NCI-H526 (cell line): ENCODE measurements at places on chromosomes 6 and 20.

DNA sequence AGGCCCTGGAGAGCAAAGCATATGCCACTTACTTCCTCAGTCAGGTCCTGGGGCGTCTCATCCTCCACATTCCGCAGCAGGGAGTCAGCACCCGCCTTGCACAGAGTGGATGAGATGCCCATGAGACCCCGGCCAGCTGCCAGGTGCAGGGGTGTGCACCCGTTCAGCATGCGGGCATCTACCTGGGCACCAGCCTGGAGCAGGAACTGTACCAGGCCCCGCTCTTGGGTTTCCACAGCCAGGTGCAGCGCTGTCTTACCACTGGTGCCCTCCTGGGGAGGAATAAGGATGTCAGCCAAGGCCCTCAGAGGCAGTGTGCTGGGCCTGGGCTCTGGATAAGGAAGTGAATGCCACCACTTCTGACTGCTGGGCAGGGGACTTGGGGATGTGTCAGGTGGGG lies 2.7 kb upstream of the SLC35B2 start:
- DNase-seq = no peak

DNA sequence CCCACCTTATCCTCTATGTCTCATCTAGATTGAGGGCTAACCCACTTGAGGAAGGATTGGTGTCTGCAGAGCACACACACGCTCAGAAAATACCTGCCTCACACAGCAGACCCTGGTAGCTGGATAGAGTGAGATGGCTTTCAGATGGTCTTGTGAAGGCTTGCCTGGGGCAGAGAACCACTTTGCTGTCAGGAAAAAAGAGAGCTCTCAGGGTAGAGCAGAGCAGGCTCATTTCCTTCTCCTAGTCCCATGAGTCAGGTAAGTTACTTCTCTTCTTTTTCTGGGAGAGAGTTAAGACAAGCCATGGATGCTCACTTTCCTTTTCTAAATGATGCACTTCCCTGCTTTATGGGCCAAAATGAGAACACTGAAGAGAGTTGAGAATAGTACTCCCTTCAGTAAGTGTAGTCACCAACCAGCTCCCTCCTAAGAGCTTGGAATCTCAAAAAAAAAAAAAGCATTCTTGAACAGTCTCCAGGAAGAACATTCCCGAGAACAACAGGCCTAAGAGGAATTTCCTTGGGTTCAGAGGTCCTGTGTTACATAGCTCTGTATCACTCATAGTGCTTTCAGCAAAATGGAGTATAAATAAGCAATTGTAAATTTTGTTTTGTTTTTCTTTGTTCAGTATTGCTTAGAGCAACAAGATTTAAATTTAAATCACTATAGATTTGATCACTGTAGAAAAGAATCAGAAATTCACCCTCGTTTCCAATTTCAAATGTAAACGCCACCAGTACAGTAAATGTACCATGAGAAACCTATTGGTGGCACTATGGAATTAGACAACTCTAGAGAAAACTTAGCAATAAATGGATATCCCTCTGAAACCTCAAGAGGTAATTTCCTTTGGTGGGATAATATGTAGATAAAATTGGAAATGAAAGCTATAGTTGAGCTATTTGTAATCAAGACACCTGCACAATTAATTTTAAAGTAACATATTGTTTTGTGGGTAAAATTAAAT lies 530.3 kb downstream of the RFPL4B start:
- no peak for DNase-seq

- DNase-seq = no peak
Measured at GRCh38 chr20:19121463-19121862, 91.0 kb upstream of the SLC24A3 start.

GRCh38 chr20:25090492-25091429 lies 8.8 kb upstream of the VSX1 start:
- DNase-seq = no peak

GRCh38 chr6:116971959-116972358 lies 94.9 kb downstream of the RFX6 start:
- peak; percentile 71 for DNase-seq

- no peak for DNase-seq
Measured at GRCh38 chr20:50175938-50176933, 14.4 kb upstream of the CEBPB start.

DNA sequence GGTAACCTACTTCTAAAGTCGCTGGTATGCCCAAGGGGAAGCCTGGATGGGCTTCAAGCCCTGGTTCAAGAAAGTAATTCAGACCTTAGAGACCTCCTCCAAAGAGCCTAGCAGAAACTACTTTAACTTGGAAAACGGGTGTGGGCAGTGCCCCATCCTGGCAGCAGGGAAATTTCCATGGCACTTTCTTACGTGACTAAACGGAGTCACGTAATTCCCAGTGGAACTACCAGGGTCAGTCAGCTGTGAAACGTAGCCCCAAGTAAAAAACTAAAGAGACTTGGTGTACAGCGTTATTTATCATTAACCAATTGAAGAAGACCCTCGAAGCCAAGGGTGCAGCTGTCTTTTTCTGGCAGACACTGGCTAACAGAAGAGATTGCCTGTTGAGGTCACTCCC lies 114.0 kb downstream of the RCAN2 start:
- no peak for DNase-seq

- DNase-seq = peak; percentile 78
Measured at GRCh38 chr6:155177363-155177961, 86.4 kb upstream of the CLDN20 start.

GRCh38 chr6:39254999-39255535 lies 25.8 kb upstream of the KCNK5 start:
- DNase-seq = no peak

- peak; percentile 61 for DNase-seq
Measured at GRCh38 chr20:32473231-32474008, 111.7 kb downstream of the NOL4L start.

DNA sequence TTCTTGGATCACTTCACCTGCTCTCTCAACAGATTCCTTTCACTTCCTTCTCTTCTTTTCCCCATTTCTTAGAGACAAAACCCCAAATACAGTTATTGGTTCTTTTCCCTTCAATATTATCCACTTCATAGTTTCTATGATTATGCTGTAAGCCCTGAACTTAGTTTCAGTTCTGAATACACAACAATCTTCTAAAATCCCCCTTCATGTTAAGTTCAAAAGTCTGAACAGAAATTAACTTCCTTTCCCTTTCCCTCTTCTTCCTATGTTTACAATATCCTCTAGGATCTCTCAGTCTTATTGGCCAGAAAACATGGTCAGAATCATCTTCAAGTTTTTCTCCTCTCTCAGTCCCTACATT lies 57.7 kb downstream of the OGFRL1 start:
- DNase-seq = no peak

- no peak for DNase-seq
Measured at GRCh38 chr6:149231778-149232177, 85.7 kb upstream of the TAB2 start.

DNA sequence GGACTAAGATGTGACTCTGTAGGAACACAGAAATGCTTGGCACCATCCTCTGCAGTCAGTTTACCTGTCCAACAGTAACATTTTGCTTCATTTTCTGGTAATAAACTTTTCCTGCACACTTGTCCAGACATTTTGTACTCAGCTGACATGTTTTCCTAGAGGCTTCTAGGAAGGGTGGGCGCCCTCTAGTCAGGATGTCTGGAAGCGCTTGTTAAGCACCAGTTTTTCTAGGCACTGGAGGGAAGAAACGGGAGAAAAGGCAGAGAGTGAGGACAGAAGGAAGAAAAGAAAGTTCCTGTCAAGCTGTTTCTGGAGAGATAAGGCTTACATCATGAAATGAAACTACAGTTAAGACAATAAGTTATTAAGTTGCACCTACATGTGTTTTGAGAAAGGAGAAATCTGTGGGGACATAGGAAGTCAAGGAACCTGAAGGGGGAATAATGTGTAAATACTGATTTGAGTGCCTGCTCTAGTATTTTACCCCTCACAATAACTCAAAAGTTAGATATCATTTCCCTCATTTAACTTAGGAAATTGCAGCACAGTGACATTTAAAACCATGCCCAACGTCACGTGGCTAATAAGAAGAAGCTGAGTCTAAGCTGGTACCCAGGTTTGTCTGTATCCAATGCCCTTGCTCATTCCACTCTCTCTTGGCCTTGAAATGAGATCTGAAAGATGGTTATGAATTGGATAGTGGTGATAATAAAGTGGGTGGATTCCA lies 42.7 kb upstream of the TNFRSF21 start:
- no peak for DNase-seq

- no peak for DNase-seq
Measured at GRCh38 chr6:153087436-153087835, 43.6 kb downstream of the RGS17 start.

GRCh38 chr6:148140772-148141557 lies 201.7 kb upstream of the SASH1 start:
- no peak for DNase-seq

DNA sequence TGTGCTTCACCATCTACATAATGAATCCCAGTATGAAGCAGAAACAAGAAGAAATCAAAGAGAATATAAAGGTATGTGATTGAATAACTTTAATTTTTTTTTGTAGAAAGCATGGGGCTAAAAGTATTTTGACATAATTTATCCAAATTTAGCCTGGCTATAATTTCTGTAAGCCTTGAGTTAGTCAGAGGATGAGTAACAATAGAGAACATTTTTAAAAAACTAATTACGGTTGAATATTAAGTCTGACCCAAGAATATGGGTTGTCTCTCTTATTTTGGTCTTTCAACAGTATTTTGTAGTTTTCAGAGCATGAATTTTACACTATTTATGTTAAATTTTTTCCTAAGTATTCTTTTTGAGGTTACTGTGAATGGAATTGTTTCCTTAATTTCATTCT lies 2.5 kb downstream of the GMNN start:
- DNase-seq = no peak

DNA sequence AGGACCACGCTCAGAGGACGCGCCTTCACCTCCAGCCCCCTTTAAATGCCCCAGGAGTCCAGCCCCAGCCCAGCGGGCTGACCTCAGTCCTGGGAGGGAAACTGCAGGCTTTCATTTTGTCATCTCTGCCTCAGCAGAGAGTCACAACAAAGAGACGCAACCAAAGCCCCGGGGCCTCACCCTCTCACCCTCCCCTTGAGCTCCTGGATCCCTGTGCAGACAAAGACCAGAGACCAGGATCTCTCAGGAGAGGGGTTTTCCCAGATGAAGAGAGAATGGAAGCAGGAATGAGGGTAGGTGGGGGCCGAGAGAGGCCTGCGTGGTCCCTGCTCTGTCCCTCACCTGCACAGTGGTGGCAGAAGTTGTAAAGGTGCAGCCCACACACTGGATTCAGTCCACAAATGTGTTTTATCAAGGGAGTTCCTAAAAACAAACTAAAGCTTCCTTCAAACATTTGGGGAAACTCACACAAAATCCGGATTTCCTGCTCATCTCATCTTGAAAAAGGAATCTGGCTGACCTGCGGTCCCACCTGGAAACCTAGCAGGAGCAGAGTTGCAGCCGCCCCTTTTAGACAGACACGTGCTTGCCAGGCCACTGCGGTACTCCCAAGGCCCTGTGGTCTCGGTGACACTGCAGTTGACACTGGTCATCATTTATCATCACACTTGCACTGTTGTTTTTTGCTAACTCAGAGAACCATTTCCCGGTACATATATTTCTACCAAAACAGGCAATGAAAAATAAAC lies 27.1 kb downstream of the PTGIS start:
- DNase-seq = no peak
